Activated CD8-positive, alpha-beta T cell treated with anti-CD3 and anti-CD28 coated beads for 36 hours (primary cell): ENCODE measurements at places on chromosomes 1 and 21.

DNA sequence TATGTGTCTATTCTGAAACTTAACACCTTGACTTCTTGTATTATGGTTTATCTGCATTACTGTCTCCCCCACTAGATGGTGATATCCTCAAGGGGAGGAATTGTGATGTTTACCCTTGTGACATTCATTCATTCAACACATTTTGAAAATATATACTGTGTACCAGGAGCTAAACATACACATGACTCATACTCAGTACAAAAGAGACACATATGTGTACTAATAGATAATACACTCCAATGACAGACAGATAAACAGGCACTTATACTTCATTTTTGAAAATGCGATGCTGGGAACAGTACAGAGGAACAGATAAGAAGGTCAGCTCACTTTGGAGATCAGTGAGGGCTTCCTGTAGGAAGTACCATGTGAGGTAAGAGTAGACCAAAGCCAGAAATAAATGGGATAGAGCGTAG lies 8.9 kb upstream of the RAB3GAP2 start:
- DNase-seq = no peak

DNA sequence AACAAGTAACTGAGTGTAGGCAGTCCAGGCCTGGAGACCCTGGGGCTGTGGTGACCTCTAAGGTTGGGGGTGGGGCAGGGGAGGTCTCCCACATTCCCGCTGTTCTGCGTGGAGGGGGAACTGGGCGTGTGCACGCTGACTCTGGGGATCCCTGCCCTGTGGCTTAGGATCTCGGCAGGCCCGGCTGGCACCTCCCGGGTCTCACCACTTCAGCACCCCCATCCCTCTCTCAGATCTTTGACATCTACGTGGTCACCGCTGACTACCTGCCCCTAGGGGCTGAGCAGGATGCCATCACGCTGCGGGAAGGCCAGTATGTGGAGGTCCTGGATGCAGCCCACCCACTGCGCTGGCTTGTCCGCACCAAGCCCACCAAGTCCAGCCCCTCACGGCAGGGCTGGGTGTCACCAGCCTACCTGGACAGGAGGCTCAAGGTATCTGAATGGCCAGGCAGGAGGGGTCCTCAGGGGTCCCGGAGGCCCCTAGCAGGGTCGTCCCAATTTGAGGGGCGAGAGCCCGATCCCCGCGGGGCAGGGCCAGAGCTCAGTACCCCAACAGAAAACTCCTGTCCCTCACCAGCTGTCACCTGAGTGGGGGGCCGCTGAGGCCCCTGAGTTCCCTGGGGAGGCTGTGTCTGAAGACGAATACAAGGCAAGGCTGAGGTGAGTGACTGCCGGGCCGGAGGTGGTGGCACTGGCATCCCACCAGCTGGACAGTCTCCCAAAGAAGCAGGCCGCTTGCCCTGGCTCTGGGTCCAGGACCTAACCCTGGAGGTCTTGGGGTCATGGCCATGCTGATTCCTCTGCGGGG lies 68.7 kb downstream of the TRIM11 start:
- DNase-seq = no peak

DNA sequence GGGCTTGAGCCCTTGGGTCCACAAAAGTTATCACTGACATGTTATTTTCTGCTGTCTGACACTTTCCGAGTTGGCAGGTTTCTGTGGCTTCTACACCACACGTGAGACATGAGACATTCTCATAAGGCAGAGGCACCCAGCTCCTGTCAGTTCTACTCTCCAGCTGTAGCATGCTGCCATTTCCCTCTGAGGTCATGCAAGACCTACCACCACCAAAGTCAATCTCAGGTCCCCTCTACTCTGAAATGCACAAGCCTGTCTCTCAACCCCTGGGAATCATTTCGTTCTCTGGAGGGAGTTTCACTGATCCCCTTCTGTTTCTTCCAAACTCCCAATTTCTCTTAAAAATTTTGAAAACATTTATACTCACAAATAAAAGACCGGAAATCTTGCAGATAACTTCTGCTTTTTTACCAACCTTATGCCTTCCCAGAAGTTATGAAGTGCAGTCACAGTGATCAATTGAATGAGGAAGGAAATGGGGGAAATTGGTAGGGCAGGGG lies 39.5 kb upstream of the CR2 start:
- peak; percentile 84 for DNase-seq

DNA sequence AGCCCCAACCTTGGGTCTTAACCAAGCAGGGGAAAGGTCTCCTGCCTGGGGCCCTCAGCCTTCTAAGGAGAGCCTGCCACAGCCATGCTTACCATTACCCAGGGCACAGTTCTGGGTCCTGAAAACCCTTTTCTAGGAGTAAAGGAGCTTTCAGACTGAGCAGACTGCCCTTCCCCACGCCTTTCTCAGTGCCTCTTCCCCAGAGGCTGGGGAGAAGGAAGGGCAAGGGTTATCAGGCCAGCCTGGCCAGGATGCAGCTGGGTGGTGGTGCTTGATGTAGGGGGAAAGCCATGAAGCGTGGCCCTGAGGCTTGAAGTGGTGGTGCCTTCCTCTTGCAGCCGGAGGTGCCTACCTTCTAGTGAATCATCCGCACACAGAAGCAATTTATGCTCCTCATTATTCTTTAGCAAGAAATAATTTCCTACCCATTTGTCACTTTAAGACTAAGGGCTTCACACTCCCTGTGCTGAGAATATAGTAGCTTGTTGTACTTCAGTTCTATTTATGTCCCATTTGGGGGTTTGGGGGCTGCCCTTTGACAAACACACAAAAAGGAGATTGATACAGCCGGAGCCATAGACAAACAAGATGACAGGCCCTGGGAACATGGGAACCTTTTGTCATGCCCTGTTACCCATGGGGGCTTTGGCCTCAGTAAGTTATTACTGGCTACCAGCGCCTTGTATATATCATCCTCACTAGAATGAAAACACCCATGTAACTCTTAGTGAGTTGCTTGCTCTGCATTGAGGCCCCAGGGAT lies 40.7 kb downstream of the MAN1C1 start:
- peak; percentile 32 for DNase-seq

GRCh38 chr1:211825980-211826379 lies 4.6 kb downstream of the LPGAT1 start:
- DNase-seq = no peak

DNA sequence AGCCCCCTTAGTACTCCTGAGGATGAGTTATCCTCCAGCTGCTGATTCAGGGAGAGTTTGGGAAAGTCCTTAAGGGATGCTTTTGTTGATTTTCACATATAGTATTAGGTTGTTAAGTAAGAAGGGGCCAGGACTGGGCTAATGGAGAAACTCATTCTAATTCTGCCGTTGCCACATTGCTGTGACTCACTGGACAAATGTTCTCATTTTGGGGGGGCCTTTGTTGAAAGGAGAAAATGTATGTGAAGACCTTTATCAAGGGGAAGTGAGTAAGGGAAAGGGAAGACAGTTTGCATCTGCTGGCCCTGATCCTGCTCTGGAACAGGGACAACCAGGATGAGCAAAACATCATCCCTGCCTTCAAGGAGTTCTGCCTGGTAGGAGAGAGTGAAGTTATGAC lies 123.2 kb upstream of the FGGY start:
- no peak for DNase-seq

DNA sequence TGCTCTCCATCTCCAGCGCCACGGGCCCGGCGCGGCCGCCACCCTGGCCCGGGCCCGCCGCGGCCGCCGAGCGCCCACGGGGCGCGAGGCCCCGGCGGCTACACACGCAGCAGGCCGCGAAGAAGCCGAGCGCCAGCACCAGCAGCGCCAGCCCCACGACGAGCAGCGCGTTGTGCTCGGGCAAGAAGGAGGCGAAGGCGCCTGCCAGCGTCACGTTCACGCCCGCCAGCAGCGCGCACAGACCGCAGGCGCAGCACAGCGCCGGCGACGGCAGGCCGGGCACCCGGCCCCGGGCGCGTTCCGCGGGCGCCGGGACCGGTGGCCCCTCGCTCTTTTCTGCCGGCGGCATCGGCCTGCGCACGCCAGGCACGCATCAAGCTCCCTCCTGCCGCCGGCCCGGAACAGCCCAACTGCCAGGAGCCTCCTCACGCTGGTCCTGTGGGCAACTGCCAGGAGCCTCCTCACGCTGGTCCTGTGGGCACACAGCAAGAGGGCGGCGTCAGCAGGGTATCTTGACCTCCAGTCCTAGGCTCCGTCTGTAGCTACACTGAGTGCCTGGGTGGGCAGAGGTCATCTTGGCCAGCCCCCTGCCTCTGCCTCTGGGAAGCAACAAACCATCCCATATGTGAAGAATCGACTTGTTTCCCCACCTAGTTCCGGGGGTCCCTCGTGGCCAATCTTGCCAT lies 18.1 kb downstream of the KNCN start:
- peak; percentile 53 for DNase-seq
